ENCODE measurements at places on chromosomes 1 and 21.

GRCh38 chr1:215584389-215584788 is 17.3 kb downstream of the KCTD3 start:
- no peak for DNase-seq

GRCh38 chr1:27868556-27868931 is 3.8 kb upstream of the THEMIS2 start:
- DNase-seq: no peak

DNA sequence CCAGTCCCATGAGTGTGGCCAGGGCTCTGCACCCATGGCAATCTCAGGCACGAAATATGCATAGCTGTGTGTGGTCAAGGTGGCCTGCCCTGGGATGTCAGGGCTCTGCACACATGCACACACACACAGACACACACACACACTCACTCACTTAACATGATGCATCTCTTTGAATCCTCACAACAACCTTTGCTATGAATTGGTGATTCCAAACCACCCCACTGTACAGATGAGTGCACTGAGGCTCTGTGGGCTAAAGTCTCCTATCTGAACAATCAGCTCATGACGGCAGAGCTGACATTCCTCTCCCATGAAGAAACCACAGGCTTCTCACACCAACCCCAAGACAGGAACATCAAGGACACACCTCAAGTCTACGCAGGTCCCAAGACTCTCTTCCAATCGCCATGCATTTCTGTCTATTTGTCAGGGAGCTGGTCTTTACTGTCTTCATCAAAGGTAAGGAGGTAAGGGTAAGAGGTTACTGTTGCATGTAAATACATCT is 131.6 kb downstream of the ETS2 start:
- DNase-seq: no peak

DNA sequence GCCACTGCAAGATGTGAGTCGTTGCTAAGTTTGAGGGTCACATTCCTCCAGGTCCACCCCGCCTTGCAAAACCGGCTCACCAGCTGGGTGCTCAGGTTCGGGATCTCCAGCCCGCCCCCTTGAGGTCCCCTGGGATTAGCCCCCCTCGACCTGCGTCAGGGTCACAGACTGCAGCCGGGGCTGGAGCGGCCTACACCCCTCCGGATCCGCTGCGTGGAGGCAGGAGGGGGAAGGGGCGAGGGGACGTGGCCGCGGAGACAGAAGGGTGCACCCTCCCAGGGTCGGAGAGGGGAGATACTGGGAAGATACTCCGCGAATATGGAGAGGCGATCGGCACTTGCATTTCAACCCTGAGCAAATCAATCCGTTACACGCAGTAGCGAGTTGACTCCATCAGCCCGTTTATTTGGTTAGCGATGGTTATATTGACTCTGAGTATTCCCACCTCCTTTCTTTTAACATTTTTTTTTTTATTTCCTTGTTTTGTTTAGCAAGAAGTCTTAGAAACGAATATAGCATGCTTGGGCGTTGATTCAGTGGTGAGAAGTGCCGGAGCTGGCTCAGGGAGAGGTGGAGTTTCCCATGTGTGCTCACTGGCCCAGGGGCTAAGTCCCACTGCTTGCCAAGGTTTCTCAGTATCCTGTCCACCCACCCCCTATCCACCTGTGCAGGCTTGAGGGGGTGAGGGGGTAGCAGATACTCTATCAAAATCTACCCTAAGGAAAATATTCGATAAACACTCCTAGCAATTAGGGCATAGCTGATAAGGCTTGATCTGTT is 997 bp downstream of the IFNAR2 start:
- DNase-seq: no peak

DNA sequence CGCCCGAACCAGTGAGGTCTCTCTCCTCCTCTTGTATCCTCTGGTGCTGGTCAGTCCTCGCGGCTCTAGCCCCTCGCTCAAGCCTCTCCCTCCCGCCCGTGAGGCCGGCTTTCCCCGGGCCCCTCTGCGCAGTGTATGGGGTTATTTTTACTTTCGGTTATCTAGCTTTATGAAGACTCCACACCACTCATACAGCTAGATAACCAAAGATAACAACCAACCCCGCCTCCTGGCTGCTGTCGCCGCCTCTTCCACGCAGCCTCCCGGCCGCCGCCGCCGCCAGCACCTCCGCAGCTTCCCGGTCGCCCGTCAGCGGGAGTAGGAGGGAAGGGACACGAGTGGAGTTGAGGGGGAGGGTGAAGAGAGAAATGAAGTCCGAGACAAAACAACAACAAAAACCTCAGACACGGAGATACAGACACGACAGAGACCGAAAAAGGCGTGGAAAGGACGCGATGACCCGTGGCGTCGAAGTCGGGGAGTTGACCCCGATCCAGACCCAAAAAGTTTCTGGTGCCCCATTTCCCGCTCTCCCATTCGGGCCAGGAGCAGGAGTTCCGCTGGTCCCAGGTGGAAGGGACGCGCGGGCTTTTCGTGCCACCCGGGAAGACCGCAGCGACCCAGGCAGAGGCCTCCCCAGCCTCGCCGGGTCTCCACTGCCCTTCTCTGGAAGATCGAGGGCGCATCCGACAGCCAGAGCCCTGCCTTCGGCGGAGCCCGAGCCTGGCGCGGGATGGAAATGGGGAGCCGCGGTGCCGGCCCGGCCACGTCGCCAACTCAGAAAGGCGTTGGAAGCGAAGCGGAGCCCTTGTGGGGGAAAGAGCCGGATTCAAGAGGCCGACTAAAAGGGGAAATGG is 51.4 kb downstream of the RHBG start:
- DNase-seq: no peak

GRCh38 chr21:42799516-42799915 is 79.8 kb downstream of the WDR4 start:
- no peak for DNase-seq

GRCh38 chr1:115062542-115063004 is 26.7 kb downstream of the TSPAN2 start:
- no peak for DNase-seq

DNA sequence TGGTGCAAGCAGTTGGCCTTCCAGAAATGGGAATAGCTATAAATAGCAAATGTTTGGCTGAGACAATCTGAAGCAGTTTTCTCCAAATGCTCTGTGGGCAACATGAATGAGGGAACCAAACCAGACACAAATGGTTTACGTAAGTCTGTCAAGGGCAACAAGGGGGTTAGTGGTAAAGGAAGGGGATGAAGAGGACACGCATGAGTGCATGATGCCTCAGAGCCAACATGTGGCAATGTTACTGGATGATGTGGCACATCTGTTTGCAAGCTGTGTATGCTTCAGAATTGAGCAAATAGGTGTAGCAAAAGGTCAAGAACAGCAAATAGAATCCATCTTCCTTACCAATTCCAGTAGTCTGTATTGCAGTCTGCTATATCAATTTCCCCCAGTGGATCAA is 76.3 kb upstream of the LMO4 start:
- DNase-seq: no peak

DNA sequence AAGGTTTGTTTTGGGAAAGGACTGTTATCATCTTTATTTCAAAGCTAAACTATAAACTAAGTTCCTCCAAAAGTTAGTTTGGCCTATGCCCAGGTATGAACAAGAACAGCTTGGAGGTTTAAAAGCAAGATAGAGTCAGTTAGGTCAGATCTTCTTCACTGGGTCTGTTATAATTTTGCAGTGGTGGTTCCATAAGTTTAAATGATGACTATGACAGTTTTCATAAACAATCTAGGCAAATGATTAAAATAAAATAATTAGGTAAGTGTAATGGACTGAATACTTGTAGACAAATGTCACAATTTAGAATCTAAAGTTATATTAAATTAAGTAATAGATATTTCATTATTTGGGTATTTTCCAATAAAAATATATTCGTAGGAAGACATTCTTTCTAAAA is 21.4 kb upstream of the PLA2G5 start:
- no peak for DNase-seq

DNA sequence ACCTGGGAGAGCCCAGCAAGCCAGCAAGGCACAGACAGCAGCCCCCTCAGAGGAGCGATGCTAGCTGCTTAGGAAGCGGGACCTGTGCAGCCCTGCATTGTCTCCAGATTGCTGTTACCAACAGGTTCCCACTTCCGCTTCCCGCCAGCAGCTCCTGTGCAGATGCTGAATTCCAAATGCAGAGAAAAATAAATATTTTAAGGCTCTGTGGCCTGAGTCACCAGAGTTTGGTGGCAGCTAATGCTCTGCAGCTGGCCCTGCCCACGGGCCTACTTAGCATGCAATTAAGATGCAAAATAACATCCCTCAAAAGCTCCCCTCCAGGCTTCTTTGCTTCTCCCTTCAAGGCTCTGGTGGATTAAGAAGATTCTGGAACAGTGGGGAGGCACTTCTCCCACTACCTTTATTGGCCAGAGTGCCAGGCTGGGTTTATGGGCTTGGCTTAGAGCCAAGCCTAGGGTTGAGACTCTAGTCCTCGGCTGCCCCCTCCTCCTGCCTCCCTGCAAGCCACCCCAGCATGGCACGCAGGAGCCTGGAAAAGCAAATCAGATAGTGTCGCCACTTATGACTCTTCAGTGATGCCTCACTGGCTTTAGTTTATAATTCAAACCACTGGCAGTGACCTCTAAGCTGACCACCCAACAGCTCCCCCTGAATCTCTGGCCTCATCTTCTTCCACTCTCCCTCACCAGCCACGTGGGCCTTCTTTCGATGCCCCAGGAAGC is 207.1 kb upstream of the ZC3H12A start:
- no peak for DNase-seq

- DNase-seq: no peak
Observed at GRCh38 chr1:171715813-171716251, 26.0 kb downstream of the VAMP4 start.

- no peak for DNase-seq
Observed at GRCh38 chr1:110948038-110948810, 15.5 kb downstream of the LRIF1 start.
